NCI-H446 treated with DMSO at 0.1 percent for 48 hours (cell line): ENCODE measurements at places on chromosomes 6 and 20.

- DNase-seq = no peak
These were observed 32.1 kb upstream of the RIN2 start for GRCh38 chr20:19725814-19726525.

DNA sequence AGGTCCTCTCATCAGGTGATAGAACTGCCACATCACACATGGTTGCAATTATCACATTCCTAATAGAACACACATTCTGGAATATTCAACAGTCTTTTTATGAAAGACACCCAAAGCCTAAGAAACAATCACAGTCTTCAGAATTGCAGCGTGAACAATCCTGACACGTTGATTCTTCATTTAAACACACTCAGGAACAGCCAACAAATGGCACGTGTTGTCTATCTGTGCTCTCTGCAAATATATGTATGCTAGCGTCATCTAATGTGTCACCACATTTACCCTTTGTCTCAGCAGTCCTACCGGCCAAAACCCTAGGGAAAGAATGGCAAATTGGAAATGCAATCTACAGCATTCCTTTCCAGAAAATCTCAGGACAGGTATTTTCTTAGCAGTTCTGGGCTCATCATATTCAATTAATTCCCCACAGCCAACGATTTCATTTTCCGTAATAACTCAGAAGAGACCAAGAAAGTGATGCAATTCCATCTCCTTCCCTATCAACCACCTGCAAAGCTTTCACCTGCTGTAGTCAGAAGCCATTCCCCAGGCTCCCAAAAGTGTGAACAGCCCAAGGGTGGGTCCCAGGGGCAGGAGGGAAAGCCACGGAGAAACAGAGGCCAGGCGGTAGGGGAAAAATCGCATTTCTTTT lies 280.3 kb upstream of the JARID2 start:
- DNase-seq = no peak

DNA sequence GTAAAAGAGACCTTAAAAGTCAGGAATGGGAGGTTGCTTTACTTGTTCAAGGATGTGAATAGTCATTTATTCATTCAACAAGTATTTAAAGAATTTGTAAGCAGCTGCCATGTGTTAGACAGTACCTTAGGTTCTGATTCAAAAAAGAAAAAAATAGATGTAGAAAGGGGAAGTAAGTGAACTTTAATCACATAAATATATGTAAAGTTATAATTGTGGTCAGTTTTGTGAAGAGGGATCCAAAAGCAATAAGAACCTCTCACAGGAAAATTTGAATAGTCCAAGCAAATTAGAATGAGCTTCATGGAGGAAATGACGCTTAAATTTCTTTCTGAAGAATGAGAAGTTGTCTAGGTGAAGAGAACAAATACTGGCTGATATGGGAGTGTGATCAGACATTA lies 596.1 kb upstream of the CITED2 start:
- no peak for DNase-seq

DNA sequence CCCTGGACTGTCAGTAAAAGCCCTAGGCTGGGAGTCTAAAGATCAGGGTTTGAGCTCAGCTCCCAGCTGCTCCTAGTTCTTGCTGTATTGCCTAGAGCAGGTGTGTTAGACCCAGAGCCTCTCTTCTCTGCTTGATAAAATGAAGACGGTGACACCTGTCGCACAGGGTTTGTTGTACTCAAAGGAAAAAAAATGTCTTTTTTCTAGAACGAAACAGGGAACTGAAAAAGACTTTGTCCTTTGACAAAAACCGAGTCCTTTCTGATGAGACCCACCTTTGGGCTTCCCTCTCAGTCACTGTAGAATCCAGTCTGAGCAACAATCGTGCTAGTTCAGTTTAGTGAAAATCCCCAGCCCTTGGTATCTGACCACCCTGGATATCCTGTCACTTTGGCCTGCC lies 102.1 kb upstream of the LAMP5 start:
- DNase-seq = no peak

GRCh38 chr20:51470907-51471411 lies 71.6 kb downstream of the NFATC2 start:
- DNase-seq = no peak

- peak; percentile 24 for DNase-seq
These were observed 373.5 kb upstream of the BTBD3 start for GRCh38 chr20:11544029-11544678.

- no peak for DNase-seq
These were observed 25.9 kb downstream of the C6orf62 start for GRCh38 chr6:24692848-24693592.

GRCh38 chr6:111263837-111264236 lies 176.5 kb downstream of the SLC16A10 start:
- DNase-seq = no peak
